ENCODE measurements at places on chromosomes 1 and 21. TPM values are rescaled to one million over a fixed set of nuclear protein-coding genes. Genes with fewer than 3 reads are reported as not detected.

DNA sequence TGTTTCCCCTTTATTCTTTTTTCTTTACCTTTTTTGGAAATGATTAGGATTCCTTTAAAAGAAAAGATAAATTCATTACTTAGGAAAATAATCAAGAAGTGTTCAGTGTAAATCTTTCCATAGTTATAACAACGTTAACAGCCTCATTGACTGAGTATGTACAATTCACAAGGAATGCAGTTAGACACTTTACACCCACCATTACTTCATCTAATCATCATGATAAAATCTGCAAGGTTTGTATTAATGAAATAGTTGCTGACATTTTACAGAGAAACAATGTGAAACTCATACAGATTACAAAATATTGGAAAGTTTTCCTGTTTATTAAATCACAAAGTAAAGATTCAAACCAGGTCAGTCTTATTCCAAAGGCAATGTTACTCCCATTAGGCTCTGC is 59.3 kb upstream of the NEGR1 start:
- no peak for DNase-seq

GRCh38 chr1:243923292-243924171 is 73.5 kb upstream of the AKT3 start:
- DNase-seq = no peak

The VSIG8 gene
- total RNA-seq = not detected

DNA sequence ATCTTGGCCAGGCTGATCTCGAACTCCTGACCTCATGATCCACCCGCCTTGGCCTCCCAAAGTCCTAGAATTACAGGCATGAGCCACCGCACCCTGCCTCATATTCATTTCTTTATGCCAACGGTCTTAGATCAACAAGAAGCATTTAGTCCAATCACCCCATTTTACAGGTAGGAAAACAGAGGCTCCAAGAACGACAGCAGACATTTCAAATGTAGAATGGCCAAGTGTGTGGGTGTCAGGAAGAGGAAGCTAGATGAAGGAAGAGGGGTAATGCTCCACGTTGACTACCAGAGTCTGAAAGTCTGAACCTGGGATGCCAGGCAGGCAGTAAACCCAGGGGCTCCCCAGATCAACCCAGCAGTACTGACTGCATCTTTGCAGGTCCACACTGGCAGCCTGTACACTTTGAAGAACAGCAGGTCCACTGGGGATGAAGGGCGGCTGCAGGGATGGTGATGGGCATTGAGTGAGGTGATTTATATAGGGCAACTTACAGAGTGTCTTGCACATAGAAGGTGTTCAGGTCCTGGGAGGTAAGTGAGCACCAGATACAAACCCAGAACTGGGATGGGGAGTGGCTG is 120.2 kb downstream of the EPHB2 start:
- no peak for DNase-seq

DNA sequence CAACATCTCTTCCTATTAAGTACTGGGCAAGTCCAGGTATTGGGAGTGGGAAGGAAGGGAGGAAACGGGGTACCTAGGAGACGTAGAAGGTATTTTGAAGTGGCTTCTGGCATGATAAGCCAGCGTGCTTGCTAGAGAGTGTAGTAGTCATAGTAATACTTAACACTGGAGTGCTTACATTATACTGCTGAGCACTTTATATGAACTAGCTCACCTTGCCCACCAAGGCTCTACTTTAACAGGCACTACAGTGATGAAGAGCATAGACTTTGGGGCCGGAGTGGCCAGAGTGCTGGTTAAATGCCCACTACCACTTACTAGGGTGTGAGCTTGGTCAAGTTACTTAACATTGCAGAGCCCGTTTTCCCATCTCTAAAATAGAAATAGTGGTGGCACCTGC is 61.7 kb downstream of the ACP6 start:
- no peak for DNase-seq

DNA sequence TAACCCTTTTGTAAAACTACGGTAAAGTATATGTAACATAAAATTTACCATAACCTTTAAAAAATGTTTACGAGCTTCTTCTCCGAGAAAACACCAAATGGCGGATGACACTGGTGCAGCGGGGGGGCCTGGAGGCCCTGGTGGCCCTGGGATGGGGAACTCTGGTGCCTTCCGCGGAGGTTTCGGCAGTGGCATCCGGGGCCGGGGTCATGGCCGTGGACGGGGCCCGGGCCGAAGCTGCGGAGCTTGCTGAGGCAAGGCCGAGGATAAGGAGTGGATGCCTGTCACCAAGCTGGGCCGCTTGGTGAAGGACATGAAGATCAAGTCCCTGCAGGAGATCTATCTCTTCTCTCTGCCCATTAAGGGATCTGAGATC is 7.5 kb downstream of the MFSD2A start:
- DNase-seq = no peak

The TRAF3IP3 gene
- total RNA-seq = not detected

DNA sequence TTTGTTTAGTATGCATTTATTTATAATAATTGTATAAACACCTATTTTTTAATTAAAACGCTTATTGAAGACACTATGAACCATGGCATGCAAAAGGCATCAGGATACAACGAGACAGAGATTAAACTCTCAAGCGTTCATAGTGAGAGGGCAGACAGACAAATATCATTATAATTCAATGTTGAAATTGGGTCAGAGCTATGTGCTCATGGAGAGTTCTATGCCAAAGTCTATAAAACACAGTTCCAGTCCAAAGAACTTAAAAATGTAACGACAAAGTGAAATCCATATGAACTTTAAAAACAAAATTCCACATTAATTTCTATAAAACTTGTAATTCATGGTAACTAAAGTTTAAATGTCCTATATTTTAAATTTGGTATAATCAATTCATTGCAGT is 724.0 kb downstream of the LTN1 start:
- no peak for DNase-seq

GRCh38 chr1:23597635-23598388 is 38.5 kb upstream of the ID3 start:
- no peak for DNase-seq

The KRTAP19-1 gene
- total RNA-seq = not detected

GRCh38 chr21:17495680-17496079 is 17.2 kb upstream of the CXADR start:
- DNase-seq = no peak

GRCh38 chr1:208653426-208653825 is 409.2 kb upstream of the PLXNA2 start:
- DNase-seq = no peak

The RNASEL gene
- 10.0 TPM for total RNA-seq

The DRAXIN gene
- total RNA-seq = not detected

- no peak for DNase-seq
Measured at GRCh38 chr1:53733447-53733931, 5.5 kb downstream of the GLIS1 start.

DNA sequence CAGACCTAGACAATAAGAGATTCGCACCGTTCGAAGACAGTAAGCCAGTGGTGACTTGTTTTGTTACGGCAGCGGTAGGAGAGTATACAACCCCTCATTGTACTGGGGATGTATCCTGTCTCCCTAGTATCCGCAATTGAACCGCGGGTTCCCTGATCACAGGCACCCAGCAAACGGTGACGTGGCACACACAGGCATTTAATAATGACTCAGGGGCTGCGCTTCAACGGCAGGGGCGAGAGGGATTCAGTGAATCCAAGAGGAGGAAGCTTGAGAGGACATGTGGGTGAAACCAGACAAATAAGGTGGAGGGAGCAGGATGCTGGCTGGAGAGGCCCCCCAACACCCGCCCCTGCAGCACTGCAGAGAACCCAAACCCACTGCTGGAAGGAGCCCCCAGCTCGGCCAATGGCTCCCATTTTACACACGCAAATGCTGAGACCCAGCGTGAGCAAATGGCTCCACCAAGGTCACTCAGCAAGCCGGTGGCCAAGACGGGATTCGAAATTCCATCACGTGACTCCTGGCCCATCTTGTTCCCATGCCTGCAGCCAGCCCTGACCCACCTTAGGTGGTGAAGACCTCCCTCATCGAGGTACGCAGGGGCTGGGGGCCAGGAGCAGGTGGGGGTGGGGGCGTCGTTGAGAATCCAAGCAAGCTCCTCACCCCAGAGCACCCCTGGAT is 149.9 kb downstream of the SYF2 start:
- DNase-seq = no peak

The CFAP141 gene
- not detected for total RNA-seq

The SH3GLB1 gene
- total RNA-seq = 54.6 TPM

The AGT gene
- total RNA-seq = 27.5 TPM
